ENCODE measurements at places on chromosomes 4 and X.
A peak's percentile ranks its signal among the peaks of the same experiment; 100 is the strongest.

GRCh38 chrX:27132862-27133261, 330.3 kb downstream of the PPP4R3C start:
- no peak for DNase-seq

GRCh38 chr4:74311696-74312313, 3.5 kb downstream of the EPGN start:
- peak; percentile 55 for DNase-seq

- DNase-seq = no peak
Measured at GRCh38 chrX:106608016-106608415, 3.8 kb upstream of the RADX start.

DNA sequence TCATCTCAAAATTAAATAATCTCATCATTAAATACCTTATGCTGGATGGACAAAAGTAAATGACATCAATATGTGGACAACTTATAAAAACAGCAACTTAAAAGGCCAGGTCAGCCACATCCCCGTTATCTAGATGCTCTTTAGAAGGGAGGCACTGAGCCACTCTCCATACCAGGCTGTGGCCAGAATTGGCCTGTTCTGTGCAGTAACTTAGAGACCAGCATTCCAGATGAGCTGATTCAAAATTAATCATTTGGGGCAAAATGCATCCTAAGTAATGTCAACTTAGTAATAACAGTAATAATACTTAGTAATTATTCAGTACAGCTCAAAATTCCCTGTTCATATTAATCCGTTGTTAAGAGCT, 373.6 kb downstream of the FBXW7 start:
- no peak for DNase-seq

GRCh38 chrX:135639066-135639780, 74.2 kb upstream of the CT45A1 start:
- no peak for DNase-seq

GRCh38 chr4:185536411-185536709, 1.1 kb upstream of the PDLIM3 start:
- DNase-seq = peak; percentile 30

GRCh38 chr4:139639654-139640053, 26.0 kb upstream of the MGST2 start:
- no peak for DNase-seq

DNA sequence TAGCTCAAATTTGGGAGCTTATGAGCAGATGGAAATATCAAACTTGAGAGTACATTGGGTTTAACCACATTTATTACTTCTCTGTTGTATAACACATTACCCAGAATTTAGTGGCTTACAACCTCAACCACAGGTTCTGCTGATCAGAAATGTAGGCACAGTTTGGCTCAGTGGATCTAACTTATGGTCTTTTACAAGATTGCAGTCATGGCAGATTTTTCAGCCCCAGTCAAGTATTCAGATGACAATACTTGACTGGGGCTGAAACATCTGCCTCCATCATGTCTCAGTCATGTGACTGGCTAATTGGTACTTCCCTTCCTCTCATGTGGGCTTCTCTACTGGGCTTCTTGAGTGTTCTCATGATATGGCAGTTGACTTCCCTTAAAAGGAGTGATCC, 44.0 kb upstream of the ADAD1 start:
- DNase-seq = no peak

GRCh38 chr4:88821522-88821921, 123.9 kb upstream of the NAP1L5 start:
- no peak for DNase-seq

DNA sequence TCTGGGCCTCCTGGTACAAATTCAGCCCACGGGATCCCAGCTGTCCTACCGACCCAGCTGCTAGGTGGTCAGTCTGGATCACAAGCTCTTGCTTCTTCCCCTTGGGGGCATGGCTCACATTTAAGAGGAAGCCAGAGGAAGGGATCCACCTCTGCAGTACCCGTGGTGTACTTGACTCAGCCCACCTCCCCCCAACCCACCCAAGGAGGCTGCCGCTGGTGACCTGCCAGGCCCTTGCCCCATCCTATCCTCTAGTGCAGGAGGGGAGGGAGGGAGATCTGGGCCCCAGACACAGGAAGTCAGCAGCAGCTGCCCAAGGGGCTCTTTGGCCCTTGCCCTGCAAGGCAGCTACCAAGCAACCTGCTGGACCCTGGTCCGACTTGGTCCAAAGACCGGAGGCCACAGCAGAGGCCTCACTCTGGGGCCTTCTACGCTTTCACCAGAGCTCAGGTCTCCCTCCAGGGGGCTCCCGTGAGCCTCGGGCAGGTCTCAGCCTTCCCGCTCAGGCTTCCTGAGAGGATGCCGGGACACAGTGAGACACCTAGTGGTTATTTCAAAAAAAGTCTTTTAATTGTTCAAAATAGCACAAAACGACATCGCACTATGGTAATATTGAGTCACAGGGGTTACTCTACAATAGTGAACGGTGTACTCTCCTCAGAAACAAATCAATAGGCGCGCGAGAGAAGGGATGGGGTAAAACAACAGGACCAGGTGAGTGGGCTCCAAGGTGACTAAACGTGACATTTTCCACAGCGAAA, 2.7 kb upstream of the RENBP start:
- peak; percentile 91 for DNase-seq

- DNase-seq = no peak
Measured at GRCh38 chr4:116015062-116015461, 901.6 kb upstream of the NDST4 start.

DNA sequence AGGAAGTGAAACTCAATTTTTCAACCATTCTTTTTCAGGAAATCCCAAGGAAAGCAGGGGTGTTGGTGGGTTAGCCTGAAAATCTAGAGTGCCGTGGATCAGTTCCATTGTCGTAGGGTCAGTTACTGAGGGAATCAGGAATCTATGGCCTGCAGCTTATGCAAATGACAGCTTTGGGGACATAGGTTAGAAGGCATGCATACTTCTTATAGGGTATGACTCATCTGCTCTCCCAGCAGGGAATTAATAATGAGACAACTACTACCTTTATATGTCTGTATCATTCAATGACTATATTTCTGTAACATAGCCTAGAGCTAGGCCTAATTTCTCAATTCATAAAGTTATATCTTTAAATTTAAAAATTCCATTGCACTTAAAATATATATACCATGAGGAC, 36.6 kb downstream of the ZNF41 start:
- no peak for DNase-seq
